Uterus (tissue), 4 donors: ENCODE measurements at places on chromosomes 1 and 21. TPM values are rescaled to one million over a fixed set of nuclear protein-coding genes. Genes with fewer than 3 reads are reported as not detected.

The GPR3 gene
- total RNA-seq: 0.55 TPM

The ORC1 gene
- total RNA-seq: 4.6 TPM

The SPOCD1 gene
- total RNA-seq: not detected

The GJA8 gene
- total RNA-seq: not detected

The ITGB3BP gene
- 56.8 TPM for total RNA-seq

The C8A gene
- not detected for total RNA-seq

The ELOA gene
- total RNA-seq: 35.7 TPM

The CHODL gene
- 69.8 TPM for total RNA-seq

The CAMTA1 gene
- total RNA-seq: 29.7 TPM

DNA sequence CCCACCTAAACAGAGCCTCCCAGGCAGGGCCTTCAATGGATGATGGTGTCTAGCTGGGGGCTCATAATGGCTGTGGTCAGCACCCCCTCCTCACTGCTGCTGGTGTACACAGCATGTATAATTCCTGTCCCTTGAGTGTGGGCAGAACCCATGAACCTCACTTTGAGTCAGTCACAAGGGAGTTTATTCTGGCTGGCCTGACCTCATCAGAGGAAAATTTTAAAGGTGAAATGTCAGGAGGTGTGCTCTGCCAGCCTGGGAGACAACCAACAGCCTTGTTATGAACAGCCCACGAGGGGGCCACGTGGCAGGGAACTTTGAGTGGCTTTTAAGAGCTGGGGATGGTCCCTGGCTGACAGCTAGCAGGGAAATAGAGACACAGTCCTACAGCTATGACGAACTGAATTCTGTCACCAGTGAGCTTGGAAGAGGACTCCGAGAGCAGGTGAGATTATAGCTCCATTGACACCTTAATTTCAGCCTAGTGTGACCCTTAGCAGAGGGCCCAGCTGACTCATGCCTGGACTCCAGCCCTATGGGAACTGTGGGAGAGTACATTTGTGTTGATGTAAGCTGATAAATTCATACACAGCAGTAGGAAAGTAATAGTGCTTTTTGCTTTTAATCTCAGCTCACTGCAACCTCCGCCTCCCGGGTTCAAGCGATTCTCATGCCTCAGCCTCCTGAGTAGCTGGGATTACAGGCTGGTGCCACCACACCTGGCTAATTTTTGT lies 73.5 kb upstream of the RUNX3 start:
- H3K4me1 ChIP-seq: no peaks in the 10 kb centered on the region
- no peak overlapping the region for H3K4me3 ChIP-seq
- DNase-seq: no peak
- no peaks in the 10 kb centered on the region for H3K27me3 ChIP-seq
- no peak overlapping the region for H3K27ac ChIP-seq
- no peaks in the 10 kb centered on the region for H3K36me3 ChIP-seq

GRCh38 chr1:209030454-209031167 lies 552.9 kb upstream of the CAMK1G start:
- no peak overlapping the region for H3K4me3 ChIP-seq
- no peaks in the 10 kb centered on the region for H3K27me3 ChIP-seq
- H3K27ac ChIP-seq: no peak overlapping the region
- H3K4me1 ChIP-seq: no peaks in the 10 kb centered on the region
- no peaks in the 10 kb centered on the region for H3K36me3 ChIP-seq
- no peak for DNase-seq

- peak; percentile 89 for DNase-seq
- H3K36me3 ChIP-seq: no peaks in the 10 kb centered on the region
- H3K27me3 ChIP-seq: no peaks in the 10 kb centered on the region
- H3K27ac ChIP-seq: peak within 1 kb of the TSS; percentile 75
- H3K4me3 ChIP-seq: peak within 1 kb of the TSS; percentile 57
Measured at GRCh38 chr1:155856975-155857930, at the start of gene GON4L. Gene GON4L (minus strand): TSS chr1:155857214. CDS start chr1:155853780, 3,434 bp downstream.

DNA sequence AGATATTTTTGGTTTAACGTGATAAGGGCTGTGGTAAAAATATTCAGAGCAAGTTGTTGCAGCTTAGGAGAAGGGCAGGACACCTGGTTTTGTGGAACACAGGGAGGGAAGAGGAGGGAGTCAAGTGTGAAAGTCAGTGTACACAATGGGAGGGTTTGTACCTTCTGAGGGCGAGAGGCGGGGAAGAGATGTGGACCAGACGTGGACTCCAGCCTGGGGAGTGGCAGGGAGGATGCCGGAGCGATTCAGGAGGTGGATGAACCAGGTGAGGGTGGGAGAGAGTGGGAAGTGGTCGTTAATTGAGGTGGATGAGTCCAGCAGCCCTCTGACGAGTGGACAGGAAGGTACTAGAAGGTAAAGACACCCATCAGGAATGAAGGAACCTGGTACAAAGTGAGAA lies 52.2 kb upstream of the IRF2BP2 start:
- no peak overlapping the region for H3K4me3 ChIP-seq

- no peak overlapping the region for H3K4me3 ChIP-seq
- H3K36me3 ChIP-seq: no peaks in the 10 kb centered on the region
- H3K4me1 ChIP-seq: no peaks in the 10 kb centered on the region
- H3K27ac ChIP-seq: no peak overlapping the region
- H3K27me3 ChIP-seq: no peaks in the 10 kb centered on the region
Measured at GRCh38 chr1:59290193-59290949, 6.5 kb upstream of the FGGY start.

DNA sequence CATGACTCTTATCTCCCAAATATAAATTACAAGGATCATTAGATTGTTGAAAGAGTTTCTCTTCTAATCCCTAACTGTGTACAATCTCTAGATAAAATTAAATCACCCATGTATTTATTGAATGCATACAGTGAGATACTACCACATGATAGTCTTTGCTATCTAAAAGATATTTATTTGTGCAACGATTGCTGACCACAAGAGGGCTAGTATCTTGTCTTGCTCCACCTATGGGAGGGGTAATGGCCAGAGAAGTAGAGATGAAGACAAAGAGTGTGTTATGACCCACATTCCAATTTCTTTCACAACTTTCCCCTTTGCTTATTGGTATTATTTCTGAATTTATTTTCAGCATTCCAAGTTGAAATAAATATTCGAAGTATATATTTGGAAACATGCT lies 13.7 kb downstream of the PYHIN1 start:
- no peak overlapping the region for H3K27ac ChIP-seq
- no peak for DNase-seq
- no peaks in the 10 kb centered on the region for H3K4me1 ChIP-seq
- no peaks in the 10 kb centered on the region for H3K36me3 ChIP-seq
- H3K27me3 ChIP-seq: no peaks in the 10 kb centered on the region

- H3K4me3 ChIP-seq: no peak overlapping the region
- H3K36me3 ChIP-seq: no peaks in the 10 kb centered on the region
- H3K27ac ChIP-seq: no peak overlapping the region
- no peak for DNase-seq
- no peaks in the 10 kb centered on the region for H3K27me3 ChIP-seq
- H3K4me1 ChIP-seq: peaks cover 13% of the 10 kb centered on the region
Measured at GRCh38 chr1:22526098-22526497, 37.2 kb upstream of the EPHA8 start.

GRCh38 chr1:35426097-35426586 lies 131.1 kb downstream of the KIAA0319L start:
- H3K27ac ChIP-seq: no peak overlapping the region
- no peak for DNase-seq
- H3K4me1 ChIP-seq: no peaks in the 10 kb centered on the region
- no peaks in the 10 kb centered on the region for H3K36me3 ChIP-seq
- no peak overlapping the region for H3K4me3 ChIP-seq

DNA sequence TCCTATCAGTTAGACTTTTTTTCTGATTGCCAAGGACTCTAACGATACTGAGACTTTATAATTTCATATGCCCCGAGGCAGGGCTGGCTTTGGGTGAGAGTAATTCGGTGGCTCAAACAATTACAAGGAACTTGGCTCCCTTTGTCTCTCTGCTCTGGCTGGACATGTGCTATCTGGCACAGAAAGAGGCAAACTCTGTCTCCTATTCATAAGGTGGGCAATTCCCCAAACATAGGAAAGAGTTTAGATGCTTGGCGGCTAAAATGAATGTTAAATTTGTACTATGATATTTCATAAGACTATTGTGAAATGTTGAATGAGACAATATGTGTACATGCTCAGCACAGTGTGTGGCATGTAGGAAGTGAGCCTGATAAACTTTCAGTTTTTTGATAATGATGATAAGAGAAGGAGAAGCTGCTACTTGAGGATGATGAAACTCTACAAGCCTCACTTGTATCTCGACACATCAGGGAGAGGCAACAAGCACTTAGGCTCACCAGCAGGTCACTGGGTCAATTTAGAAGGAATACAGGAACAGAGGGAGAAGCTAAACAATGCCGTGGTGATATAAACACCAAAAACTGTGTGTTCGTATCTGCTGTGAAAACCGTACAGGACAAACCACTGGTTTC lies 12.6 kb upstream of the NTPCR start:
- DNase-seq: no peak
- H3K36me3 ChIP-seq: no peaks in the 10 kb centered on the region
- no peaks in the 10 kb centered on the region for H3K27me3 ChIP-seq
- no peaks in the 10 kb centered on the region for H3K4me1 ChIP-seq

GRCh38 chr1:76482272-76482671 lies 385.0 kb upstream of the ST6GALNAC5 start:
- no peak overlapping the region for H3K27ac ChIP-seq
- H3K27me3 ChIP-seq: no peaks in the 10 kb centered on the region
- no peak overlapping the region for H3K4me3 ChIP-seq
- no peaks in the 10 kb centered on the region for H3K36me3 ChIP-seq
- no peak for DNase-seq

DNA sequence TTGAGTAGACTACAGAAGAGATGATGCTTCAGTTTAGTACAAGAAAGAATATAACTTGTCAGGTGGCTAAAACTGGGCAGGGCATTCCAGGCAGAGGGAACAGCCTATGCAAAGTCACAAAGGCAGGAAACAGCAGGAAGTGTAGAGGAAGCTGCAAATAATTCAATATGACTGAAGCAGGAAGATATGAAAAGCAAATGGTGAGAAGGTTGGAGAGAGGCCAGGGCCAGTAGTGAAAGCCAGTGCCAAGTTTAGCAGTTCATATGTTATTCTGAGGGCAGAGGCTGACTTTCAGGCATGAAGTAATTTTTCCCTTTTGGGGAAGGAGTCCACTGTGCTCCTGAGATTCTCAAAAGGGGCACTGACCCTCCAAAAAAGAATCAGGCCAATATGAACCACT lies 8.0 kb upstream of the YBX1 start:
- no peaks in the 10 kb centered on the region for H3K4me1 ChIP-seq
- no peak overlapping the region for H3K4me3 ChIP-seq
- H3K27ac ChIP-seq: no peak overlapping the region
- DNase-seq: no peak
- no peaks in the 10 kb centered on the region for H3K36me3 ChIP-seq
- H3K27me3 ChIP-seq: no peaks in the 10 kb centered on the region

GRCh38 chr1:24596401-24596880 lies 40.6 kb downstream of the NCMAP start:
- H3K27ac ChIP-seq: no peak overlapping the region
- no peaks in the 10 kb centered on the region for H3K4me1 ChIP-seq
- DNase-seq: no peak
- H3K4me3 ChIP-seq: no peak overlapping the region

DNA sequence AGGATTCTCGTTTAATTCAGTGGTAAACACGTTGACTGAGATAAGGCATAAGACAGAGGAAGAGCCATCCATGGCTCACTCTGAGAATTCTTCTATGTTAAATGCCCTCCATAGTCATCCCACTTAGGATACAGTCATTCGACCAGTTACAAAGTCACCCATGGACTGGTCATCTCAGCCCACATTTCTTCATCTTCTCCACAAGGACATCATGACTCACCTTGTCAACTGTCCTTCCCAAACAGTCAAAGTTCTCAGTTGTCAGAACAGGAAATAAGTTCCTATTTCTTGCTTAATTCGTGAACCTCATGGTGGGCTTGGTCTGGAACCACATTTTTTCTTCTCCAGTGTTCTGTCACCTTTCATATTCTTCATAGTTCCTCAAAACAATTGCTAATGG lies 133.2 kb downstream of the TGFB2 start:
- H3K4me1 ChIP-seq: no peaks in the 10 kb centered on the region
- no peak overlapping the region for H3K4me3 ChIP-seq
- no peaks in the 10 kb centered on the region for H3K27me3 ChIP-seq
- H3K27ac ChIP-seq: no peak overlapping the region
- H3K36me3 ChIP-seq: no peaks in the 10 kb centered on the region

DNA sequence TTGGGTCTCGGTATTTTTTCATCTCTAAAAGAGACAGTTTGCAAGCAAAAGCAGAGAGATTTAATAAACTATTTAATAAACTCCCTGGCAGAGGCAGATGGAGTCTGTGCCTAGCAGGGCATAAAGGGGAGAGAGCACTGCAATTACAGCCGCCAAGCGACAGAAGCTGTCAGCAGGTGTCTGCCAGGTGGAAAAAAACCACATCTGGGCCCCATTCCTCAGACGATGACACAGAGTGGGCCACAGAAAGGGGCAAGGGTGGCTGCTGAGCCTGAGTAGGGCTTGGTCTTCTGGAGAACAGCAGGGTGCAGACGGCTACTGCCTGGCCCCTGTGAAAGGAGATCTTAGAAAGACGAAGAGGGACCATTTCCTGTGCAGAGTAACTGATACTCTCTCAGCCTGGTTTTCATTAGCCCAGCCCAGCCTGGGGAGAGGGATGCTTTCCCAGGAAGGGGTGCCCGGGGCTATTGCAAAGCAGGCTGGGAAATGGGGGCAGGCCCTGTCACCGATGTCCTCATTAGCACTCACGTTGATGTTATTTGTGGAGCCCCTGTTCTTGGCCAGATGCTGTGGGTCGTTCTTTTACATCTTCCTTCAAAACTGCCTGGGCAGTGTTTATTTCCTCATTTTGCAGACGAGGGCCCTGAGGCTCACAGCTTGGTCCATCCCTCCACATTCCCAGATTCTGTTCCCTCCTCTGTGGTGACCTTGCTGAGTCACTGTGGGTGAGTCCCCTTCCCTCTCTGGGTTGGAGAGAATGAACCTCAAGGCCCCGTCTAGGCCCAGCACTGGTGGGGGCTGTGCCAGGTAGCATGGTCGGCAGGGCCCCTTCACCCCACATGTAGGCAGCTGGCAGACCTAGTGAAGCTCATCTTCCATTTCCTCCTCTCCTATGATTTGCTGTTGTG lies 472.7 kb downstream of the PTPRU start:
- no peaks in the 10 kb centered on the region for H3K36me3 ChIP-seq
- no peak overlapping the region for H3K27ac ChIP-seq
- no peaks in the 10 kb centered on the region for H3K4me1 ChIP-seq
- DNase-seq: no peak

GRCh38 chr1:22365331-22366295 lies 86.0 kb upstream of the ZBTB40 start:
- no peak for DNase-seq
- H3K36me3 ChIP-seq: no peaks in the 10 kb centered on the region
- H3K4me1 ChIP-seq: no peaks in the 10 kb centered on the region
- H3K27ac ChIP-seq: no peak overlapping the region

- no peak for DNase-seq
- H3K4me1 ChIP-seq: no peaks in the 10 kb centered on the region
- no peak overlapping the region for H3K27ac ChIP-seq
- no peak overlapping the region for H3K4me3 ChIP-seq
Measured at GRCh38 chr1:13775459-13775858, 75.5 kb downstream of the PRDM2 start.

- DNase-seq: no peak
- H3K4me3 ChIP-seq: no peak overlapping the region
- peaks cover 2% of the 10 kb centered on the region for H3K4me1 ChIP-seq
Measured at GRCh38 chr1:161111527-161111926, 6.3 kb downstream of the PFDN2 start.

GRCh38 chr1:52306227-52307006 lies 59.6 kb downstream of the CC2D1B start:
- H3K27me3 ChIP-seq: no peaks in the 10 kb centered on the region
- H3K4me3 ChIP-seq: no peak overlapping the region
- H3K27ac ChIP-seq: no peak overlapping the region
- H3K36me3 ChIP-seq: no peaks in the 10 kb centered on the region
- no peak for DNase-seq
- H3K4me1 ChIP-seq: no peaks in the 10 kb centered on the region
